ENCODE measurements at places on chromosomes 5 and 9.
A peak's percentile ranks its signal among the peaks of the same experiment; 100 is the strongest.

GRCh38 chr5:78001197-78001596, 225.1 kb upstream of the TBCA start:
- peaks cover 36% of the 10 kb centered on the region for H3K36me3 ChIP-seq
- no peak for DNase-seq
- H3K27ac ChIP-seq: no peak overlapping the region
- peaks cover 5% of the 10 kb centered on the region for H3K4me1 ChIP-seq
- H3K4me3 ChIP-seq: no peak overlapping the region

DNA sequence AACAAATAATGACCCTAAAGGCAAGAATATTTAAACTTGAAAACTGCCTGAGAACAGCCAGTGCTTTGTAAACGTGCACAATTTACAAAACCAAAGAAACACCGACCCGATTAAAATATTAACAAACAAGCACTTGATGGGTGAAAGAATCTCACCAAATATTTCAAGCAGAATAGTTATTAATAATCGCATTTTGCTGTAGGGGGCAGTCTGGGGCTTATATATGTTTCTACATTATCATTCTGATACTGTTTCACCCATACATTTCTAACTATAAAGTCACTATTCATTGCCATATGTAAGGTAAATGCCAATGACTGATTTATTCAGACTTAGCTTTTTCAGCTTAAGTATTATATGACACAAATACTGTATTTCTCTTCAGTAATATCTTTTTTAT, 37.7 kb downstream of the UBAP2 start:
- H3K4me1 ChIP-seq: no peaks in the 10 kb centered on the region
- H3K36me3 ChIP-seq: peaks cover 12% of the 10 kb centered on the region
- H3K27me3 ChIP-seq: no peaks in the 10 kb centered on the region
- peak; percentile 18 for DNase-seq
- no peak overlapping the region for H3K27ac ChIP-seq
- H3K4me3 ChIP-seq: no peak overlapping the region

DNA sequence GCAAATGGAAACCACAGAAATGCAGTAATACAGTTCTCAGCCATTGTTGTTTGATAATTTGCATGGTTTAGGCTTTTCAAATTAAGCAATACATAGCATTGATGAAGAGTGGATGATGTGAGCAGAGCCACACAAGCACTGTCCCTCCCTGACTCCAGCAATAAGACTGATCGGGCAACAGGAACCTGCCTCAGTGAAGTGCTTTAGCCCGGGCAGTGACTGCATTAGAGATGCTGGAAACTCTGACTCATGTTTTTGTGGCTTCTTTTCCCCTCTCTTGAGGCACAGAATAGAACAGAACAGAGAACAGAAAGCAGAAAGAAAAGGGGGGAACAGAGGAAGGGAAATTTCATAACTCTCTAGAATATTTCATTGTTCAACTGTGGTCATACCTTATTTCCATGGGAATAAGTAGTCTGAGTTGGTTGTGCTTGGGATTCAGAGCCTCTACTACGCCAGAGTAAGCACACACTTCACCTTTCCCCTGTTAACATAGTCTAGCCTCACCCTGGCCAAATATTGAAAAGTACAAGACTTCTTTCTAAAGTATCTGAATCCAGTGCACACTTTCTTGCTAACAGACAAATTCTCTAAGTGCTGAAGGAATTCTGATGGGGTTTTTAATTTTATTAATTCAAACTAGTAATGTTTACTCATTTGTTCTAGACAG, 164.8 kb upstream of the VCAN start:
- no peak overlapping the region for H3K4me3 ChIP-seq
- DNase-seq: no peak
- H3K27ac ChIP-seq: no peak overlapping the region

DNA sequence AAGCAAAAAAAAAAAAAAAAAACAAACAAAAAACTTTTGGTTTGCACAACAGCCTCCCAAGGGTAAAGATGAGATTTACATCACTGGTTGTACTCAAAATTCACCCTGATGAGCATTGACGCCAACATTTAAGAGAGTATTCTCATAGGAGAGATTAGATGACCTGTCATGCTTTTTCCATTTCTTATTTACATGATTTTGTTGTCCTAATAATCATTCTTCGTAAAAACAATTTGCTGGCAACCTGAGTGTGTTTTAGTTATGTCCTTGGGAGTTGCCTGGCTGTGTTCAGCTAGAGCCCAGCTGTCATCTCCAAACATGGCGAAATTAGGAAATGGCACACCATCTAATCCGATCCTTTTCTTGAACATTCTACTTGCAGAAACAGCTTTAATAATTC, 186.4 kb upstream of the MRPS30 start:
- H3K27me3 ChIP-seq: no peaks in the 10 kb centered on the region
- no peak overlapping the region for H3K4me3 ChIP-seq
- DNase-seq: no peak
- no peak overlapping the region for H3K27ac ChIP-seq
- no peaks in the 10 kb centered on the region for H3K36me3 ChIP-seq

DNA sequence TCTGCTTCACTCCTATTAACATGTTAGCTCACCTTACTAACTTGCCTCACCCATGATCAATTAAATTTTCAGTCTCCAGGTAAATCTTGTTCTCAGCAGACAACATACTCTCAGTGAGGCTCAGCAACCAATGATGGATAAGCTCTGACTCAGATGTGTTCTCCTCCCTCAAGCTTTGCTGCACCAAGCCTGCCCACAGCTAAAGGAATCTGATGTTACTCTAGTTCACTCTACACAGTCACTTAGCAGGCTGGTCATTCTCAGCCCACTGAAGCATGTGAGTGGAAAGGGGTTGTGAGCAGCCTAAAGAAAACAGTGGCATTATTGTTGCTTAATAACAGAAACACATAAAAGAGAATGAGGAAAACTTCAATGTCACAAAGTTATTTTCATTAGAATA, 37.3 kb upstream of the CTNND2 start:
- no peak for DNase-seq
- H3K4me3 ChIP-seq: no peak overlapping the region

DNA sequence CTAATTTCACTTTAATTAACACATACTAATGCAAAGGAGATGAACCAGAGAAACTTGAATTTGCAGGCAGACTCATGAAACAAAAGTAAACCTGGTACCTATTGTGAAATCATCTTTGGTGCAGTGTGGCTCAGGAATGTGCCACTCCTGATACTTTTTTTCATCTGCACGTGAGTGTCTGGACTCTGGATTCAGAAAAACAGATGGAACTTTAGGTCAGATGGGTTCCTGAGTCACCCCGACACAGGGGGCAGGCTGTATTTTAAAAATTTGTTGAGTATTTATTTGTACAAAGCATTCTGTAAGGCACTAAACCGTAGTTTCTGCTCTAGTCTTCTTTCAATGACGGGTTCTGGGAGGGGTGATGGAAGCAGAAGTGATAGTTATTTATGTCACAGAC, 52.2 kb upstream of the TUT7 start:
- no peak for DNase-seq
- no peak overlapping the region for H3K4me3 ChIP-seq
- H3K36me3 ChIP-seq: no peaks in the 10 kb centered on the region
- no peaks in the 10 kb centered on the region for H3K4me1 ChIP-seq

DNA sequence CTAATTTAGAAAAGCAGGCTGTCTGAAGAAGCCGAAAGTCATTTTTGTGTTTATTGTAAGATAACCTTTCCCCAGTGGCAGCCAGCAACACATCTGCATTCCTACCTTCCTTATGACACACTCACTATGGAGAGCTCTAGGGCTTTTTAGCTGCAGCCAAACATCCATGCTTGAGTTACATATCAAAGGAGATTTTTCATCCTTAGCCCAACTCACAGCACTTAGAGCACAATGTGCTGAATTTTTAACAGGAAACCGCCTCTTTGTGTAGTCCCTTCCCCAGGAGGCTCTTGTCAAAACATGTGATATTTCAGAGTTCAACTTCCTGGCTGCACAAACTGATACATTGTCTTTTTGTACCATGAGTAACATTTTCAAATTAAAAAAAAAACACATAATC, 379.2 kb downstream of the CTNND2 start:
- no peak overlapping the region for H3K27ac ChIP-seq
- no peaks in the 10 kb centered on the region for H3K36me3 ChIP-seq
- no peaks in the 10 kb centered on the region for H3K4me1 ChIP-seq

DNA sequence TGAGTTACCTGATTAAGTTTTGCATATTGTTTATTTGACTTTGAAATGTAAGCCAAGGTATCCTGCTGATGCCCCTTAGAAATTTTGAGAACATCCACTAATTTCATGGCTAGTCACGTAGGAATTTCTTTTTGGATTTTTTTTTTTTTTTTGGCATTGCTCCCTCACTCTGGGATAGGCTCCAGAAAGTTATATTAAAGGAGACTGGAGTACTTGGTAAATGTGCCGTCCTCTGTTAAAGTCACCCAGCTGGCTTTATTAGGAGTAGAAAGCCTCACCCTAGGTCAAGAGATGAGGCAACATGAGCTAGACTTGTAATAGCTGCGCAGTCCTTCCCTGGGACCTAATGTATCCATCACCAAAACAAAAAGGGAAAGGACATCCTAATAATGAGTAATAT, 3.1 kb downstream of the KCTD16 start:
- no peak overlapping the region for H3K27ac ChIP-seq
- peaks cover 13% of the 10 kb centered on the region for H3K27me3 ChIP-seq
- no peaks in the 10 kb centered on the region for H3K36me3 ChIP-seq
- H3K4me1 ChIP-seq: peaks cover 16% of the 10 kb centered on the region
- no peak for DNase-seq

DNA sequence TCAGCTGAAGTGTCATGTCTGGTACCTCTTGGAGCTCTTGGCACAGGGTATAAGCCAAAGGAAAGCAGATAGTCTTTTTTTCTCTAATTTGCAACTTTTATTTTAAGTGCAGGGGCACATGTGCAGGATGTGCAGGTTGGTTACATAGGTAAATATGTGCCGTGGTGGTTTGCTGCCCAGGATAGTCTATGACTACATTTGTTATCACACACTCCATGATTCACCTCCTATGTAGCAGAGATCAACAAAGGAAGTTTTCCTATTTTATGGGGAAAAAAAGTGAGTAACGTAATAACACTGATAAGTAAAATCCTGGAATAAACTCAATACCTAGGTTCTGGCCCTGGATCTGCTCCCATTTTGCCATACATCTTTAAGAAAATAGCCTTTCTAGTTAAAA, 234.6 kb downstream of the CAAP1 start:
- no peaks in the 10 kb centered on the region for H3K36me3 ChIP-seq
- no peaks in the 10 kb centered on the region for H3K4me1 ChIP-seq
- H3K27ac ChIP-seq: no peak overlapping the region
- no peak for DNase-seq

GRCh38 chr5:88214655-88215054, 54.0 kb downstream of the TMEM161B start:
- peaks cover 62% of the 10 kb centered on the region for H3K36me3 ChIP-seq
- no peak overlapping the region for H3K4me3 ChIP-seq
- DNase-seq: no peak
- no peaks in the 10 kb centered on the region for H3K4me1 ChIP-seq

GRCh38 chr5:1002836-1003235, 5.8 kb upstream of the NKD2 start:
- H3K27me3 ChIP-seq: peaks cover 25% of the 10 kb centered on the region
- no peak for DNase-seq
- H3K27ac ChIP-seq: no peak overlapping the region
- H3K4me1 ChIP-seq: peaks cover 12% of the 10 kb centered on the region

- H3K27ac ChIP-seq: peak overlapping the region; percentile 95
- DNase-seq: no peak
- H3K4me1 ChIP-seq: peaks cover 84% of the 10 kb centered on the region
- peaks cover 5% of the 10 kb centered on the region for H3K36me3 ChIP-seq
Measured at GRCh38 chr5:132470596-132470995, 20.0 kb downstream of the IRF1 start.

DNA sequence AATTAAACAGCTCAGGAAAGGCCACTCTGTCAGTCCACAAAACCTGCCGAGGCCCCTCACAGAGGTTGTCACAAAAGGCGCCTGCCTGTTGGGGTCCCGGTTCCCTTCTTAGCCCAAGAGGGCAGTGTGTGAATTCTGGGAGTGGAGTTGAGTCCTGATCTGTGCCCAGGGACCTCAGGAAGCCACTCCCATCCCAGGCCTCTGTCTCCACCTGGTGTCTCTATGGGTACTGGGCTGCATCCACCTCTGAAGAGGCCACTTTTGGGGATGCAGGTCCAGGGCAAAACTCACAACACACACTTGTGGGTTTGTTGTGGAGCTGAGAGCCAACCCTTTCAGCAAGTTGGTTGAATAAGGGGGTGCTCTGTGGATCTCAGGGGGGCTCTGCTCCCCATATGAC, 74.3 kb upstream of the STXBP1 start:
- H3K27ac ChIP-seq: no peak overlapping the region
- no peaks in the 10 kb centered on the region for H3K27me3 ChIP-seq
- no peak overlapping the region for H3K4me3 ChIP-seq
- DNase-seq: no peak

- H3K4me1 ChIP-seq: no peaks in the 10 kb centered on the region
- H3K27ac ChIP-seq: no peak overlapping the region
- H3K4me3 ChIP-seq: no peak overlapping the region
- no peak for DNase-seq
- peaks cover 31% of the 10 kb centered on the region for H3K27me3 ChIP-seq
Measured at GRCh38 chr5:137313526-137314175, 185.5 kb downstream of the SPOCK1 start.

GRCh38 chr5:81424728-81425127, 30.8 kb upstream of the ACOT12 start:
- peaks cover 9% of the 10 kb centered on the region for H3K36me3 ChIP-seq
- H3K4me1 ChIP-seq: no peaks in the 10 kb centered on the region
- DNase-seq: no peak

GRCh38 chr5:66222455-66222854, 78.4 kb downstream of the SREK1 start:
- no peak for DNase-seq
- peaks cover 14% of the 10 kb centered on the region for H3K27me3 ChIP-seq
- no peak overlapping the region for H3K4me3 ChIP-seq
- H3K36me3 ChIP-seq: peaks cover 5% of the 10 kb centered on the region
- H3K27ac ChIP-seq: no peak overlapping the region
- H3K4me1 ChIP-seq: no peaks in the 10 kb centered on the region

DNA sequence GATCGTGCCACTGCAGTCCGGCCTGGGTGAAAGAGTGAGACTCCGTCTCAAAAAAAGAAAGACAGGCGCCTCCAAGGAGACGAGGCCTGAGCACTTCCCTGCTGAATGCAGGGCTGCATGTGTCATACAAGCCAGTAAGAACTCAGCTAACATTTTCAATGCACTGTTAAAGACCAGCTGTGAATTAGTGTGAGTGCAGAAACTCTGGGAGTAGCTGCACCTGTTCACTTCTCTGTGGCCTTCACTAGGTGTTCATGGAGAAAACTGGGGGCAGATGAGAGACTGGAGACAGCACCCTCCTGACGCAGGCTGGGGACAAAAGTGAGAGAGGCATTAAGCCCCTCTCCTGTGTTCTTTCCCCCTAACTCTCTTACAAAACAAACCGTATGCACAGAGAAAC, 41.8 kb downstream of the FBXO10 start:
- H3K27me3 ChIP-seq: no peaks in the 10 kb centered on the region
- no peak for DNase-seq
- peaks cover 5% of the 10 kb centered on the region for H3K4me1 ChIP-seq
- no peak overlapping the region for H3K4me3 ChIP-seq

DNA sequence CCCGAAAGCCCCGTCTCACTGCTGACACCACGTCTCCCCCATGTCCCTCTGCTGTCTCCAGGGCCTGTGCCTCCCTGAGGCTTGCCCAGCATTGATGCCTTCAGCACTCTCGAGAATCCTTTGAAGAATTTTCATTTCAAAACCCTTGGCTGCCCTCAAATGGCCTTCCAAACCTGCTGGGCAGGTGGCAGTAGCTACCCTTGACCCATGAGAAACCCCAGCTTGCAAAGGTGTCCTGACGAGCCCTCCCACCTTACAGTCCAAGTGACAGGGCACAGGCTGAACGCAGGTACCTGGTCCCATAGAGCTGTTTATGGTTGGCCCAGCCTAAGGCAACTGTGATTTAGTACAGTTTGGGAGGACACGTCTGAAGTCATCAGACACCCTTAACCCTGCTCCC, 97.2 kb upstream of the SPIN1 start:
- H3K4me1 ChIP-seq: no peaks in the 10 kb centered on the region
- DNase-seq: no peak
- H3K36me3 ChIP-seq: no peaks in the 10 kb centered on the region
- H3K27me3 ChIP-seq: no peaks in the 10 kb centered on the region
- H3K4me3 ChIP-seq: no peak overlapping the region
